ENCODE measurements at places on chromosomes 5 and 9.

GRCh38 chr5:158845941-158846340, 253.8 kb downstream of the EBF1 start:
- DNase-seq: no peak

DNA sequence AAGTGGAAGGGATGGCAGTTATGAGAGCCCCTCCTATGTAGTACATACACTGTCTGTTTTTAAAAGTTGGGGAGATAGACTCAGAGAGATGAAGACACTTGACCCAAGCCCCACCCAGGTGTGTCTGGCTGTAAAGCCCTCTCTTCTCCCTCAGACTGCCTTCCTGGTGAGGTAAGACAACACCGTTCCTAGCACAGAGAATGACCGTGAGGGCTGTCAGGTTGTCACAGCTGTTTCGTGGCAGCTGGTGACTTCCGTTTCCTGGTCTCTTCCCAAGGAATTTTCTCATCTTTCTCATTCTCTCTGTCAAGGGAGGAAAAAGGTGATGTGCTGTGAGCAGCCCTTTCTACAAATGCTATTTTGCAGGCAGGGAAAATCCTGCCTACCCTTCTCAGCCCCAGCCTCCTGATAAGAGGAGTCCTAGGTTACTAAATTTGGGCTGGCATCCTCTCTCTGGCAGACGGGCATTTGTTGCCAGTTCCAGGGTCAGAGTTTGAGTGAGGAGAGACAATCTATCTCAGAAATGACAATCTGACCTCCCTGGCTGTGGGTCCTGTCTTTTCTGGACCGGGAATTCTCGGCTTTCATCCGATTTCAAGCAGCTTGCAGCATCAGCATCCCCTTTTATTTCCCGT, 263.5 kb upstream of the PANK3 start:
- DNase-seq: no peak

- DNase-seq: no peak
Measured at GRCh38 chr9:89996773-89997172, 392.0 kb downstream of the GADD45G start.

DNA sequence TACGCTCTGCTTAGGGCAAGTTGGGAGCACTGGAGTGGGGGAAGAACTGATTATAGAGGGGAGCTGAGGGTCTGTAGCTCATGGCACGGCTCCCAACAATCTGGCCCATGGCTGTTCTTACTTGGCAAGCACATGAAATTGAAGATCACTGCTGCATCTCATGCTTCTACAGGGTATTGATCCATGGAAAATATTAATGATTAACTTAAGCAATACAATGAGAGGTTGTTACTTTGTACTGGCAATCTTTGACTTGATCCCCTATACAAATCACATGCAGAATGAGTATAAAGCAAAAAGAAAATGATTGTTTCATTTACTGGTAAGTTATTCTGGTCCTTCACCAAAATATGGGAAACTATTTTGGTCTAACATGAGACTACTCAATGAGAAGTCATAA, 481.1 kb downstream of the PDE4D start:
- no peak for DNase-seq

DNA sequence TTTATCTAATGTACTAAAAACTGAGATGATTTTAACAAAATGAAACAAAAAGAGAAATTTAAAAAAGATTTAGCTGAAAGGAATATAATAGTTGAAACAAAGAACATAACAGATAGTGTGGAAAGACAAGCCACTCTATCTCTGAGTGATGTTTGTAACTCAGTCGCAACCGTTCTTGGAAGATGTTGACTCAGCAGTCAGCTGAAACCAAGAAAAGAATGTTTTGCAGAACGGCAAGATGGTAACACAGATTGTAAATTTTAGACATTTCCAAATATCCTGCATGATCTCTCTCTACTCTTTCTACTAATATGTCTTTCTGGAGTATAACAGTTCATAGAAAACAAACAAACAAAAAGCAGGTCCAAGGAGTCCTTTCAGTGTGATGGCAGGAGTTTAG, 746.1 kb upstream of the CDH6 start:
- DNase-seq: no peak

DNA sequence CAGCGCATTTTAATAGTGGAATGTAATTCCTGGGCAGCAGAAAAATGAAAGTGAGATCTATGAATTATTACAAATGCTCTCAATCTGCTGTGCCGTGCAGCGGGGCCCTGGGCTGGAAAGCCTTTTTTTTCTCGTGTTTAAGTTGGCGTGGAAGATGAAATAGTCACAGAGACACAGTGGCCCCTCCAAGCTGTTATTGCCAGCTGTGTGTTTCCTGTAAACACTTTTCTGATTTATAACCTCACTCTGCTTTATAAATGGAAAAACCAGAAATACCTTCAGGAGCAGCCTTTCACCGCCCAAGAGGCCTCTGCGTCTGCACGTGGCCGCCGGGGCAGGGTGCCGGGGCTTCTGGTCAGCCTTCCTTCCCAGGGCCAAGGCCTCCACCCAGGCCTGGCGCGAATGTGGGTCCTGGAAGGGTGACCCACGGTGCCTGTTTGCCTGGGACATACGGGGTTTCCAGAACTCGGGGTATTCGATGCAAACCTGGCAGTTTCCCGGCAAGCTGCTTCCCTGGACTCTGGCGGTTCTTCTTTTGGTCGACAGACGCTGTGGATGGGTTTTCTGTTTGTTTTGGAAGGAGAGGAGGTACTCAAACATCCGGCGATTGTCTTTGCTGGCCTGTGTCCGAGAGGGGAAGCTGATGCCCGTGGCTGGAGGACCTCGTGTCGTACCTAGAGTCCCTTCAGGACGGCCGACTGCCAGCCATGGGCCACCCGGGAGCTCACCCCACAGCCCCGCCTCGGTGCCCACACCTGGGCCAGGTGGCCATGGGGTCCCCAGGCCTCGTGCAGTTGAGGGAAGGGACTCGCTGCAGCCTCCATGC, 256.7 kb downstream of the PARP8 start:
- no peak for DNase-seq

DNA sequence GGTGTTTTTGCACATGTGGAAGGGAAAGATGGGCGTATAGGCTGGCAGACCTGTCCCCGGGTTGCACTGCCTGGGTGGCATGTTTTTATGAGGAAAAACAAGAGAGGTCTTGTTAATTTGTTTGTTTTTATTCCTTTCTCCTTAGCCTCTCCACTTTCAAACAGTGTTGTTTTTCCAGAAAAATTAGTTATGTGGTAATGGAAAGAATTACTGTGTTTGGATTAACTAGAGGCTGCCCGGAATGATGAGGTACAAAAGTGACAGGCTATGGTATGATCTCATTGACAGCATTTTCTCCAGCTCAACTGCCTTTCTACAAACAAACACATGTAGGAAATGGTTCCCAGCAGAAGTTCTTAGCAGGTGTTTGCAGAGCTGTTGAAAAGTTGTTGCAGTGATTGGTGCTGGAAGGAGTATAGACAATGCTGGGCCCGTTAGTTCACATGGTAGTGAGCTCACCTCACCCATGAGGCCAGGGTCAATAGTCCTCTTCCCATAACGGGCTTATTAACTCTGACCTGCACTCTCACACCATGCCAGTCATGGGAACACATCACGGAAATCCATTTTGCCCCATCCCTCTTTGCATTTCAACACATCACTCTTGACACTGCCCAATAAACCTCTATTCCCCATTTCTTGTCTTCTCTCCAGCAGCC, 111.3 kb upstream of the SAP30L start:
- DNase-seq: no peak

Measured in fibroblast of skin of right quadriceps (primary cell).